IMR-90 (cell line): ENCODE measurements at places on chromosomes 4 and X.

- no peak for DNase-seq
Observed at GRCh38 chr4:174628191-174628590, 105.9 kb upstream of the HPGD start.

- DNase-seq = no peak
Observed at GRCh38 chr4:129179276-129179675, 83.3 kb downstream of the C4orf33 start.

DNA sequence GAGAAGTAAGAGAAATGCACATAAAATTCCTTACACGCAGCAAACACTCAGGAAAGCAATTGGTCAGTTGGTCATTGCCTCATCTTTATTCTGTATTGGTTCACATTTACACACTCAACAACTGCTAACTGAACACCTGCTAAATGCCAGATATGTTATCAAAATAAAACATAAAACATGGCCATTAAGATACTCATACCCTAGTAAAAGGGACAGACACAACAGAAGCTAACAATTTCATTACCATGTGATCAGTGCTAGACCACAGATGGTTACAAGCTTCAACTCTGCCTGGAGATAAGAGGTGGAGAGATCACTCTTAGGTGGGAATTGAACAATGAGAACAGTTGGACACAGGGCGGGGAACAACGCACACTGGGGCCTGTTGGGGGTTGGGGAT, 26.2 kb downstream of the TEC start:
- no peak for DNase-seq

DNA sequence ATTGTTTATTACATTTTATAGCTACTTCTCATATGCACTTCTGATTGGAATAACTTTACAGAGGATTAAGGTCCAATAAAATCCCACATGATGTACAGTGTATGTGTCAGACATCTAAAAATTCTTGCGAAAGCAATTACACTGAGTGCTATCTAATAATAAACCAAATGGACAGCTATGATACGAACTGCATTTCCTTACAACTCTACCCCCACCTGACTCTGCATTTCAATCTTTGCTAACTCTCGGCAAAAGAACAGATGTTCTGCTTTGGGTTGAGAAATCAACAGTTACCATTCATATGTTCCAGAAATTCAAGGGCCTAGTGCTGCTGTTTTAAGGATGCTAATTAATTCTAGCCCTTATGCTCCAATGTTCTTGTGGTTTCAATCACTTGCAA, 287.9 kb upstream of the NOCT start:
- DNase-seq = peak; percentile 54

DNA sequence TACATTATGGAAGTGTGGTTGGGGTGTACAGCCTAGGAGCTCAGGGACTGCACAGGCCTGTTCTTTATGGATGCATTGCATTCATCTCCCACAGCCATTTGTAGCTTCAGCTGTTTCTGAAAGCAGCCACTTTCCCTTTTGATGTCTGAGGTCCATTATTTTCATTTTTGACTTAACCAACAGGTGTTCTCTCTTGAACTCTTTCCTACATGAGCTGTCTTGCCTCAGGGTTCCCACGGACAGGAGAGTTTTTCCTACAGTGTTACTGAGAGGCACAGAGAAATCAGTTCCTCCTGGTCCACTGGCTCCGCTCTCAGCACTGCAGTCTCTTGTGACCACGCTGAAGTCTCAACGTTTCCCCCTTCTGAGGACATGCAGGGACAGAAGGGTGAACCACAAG, 87.2 kb downstream of the RASL11B start:
- no peak for DNase-seq

DNA sequence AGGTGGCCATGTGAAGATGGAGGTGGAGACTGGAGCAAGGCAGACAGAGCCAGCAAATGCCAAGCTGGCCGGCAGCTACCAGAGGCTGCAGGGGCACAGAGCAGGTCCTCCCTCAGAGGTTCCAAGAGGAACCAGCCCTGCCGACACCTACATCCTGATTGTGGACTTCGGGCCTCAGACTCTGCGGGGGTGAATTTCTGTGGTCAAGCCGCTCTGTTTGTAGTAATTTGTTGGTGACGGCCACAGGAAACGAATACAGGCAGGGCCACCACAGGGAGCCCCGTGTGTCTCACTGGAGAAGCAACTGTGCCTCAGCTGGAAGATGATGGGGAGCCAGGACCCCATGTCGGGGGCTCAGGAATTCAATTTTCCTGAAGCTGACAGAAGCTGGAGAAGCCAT, 28.3 kb downstream of the ZFYVE28 start:
- no peak for DNase-seq

- no peak for DNase-seq
Observed at GRCh38 chrX:115958687-115959359, 211.7 kb upstream of the AGTR2 start.

GRCh38 chr4:23769406-23769805, 120.4 kb downstream of the PPARGC1A start:
- DNase-seq = no peak

GRCh38 chrX:27565992-27566391, 24.2 kb upstream of the DCAF8L2 start:
- DNase-seq = peak; percentile 70

GRCh38 chrX:74506317-74507115, 85.2 kb downstream of the SLC16A2 start:
- DNase-seq = no peak

DNA sequence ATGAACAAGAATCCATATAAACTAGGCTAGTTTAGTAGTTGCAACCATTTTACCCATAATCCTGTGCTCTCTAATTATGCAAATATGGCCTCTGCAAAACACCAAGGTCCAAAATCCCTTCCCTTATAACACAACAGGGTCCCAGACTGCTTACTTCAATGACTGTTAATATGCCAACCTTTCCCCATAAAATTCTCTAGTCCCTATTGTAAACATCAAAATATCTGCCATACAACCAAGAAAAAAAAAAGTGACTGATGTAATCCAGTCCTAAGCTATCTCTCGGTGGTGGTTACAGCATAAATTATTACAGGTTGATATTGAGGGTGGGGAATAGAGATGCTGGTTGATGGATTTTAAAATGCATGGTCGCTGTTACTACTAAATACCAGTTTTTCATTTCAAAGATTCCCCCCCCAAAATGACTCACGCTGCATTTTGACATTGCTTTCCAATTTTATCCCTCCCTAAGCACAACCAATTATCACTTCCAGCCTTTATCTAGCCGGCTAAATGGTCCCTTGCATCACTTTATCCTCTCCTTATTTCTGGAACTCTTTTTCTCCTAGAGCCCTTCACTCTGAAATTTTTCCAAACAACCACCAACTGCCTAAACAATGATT, 44.8 kb downstream of the TSPAN5 start:
- no peak for DNase-seq

DNA sequence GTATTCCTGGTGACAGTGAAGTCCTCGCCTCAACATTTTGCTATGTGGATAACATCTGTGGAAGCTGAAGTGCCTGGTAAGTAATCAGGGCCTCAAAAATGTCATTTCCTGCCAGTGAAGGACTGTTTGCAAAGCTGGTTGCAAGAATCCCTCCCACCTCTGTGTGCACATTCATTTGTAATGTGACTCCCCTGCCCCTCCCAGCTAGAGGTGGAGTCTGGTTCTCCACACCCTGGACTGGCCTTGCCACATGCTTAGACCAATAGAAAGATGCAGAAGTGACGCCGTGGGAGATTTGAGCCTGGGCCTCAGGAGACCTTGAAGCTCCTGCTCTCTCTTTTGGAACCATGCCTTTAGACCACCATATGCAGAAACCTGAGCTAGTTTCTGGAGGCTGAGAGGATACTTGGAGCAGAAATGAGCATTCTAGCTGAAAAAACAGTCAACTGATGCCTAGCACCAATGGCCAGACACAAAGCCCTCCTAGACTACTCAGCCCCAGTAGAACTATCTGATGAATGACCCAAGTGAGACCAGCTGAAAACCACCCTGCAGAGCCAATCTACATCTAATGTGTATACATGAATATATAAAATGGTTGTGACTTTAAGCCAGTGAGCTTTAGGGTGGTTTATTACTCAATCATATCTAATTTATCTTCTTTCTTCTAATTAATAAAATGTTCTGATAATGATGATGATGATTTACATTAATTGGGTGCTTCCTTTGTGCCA, 47.8 kb upstream of the CRMP1 start:
- DNase-seq = peak; percentile 10

DNA sequence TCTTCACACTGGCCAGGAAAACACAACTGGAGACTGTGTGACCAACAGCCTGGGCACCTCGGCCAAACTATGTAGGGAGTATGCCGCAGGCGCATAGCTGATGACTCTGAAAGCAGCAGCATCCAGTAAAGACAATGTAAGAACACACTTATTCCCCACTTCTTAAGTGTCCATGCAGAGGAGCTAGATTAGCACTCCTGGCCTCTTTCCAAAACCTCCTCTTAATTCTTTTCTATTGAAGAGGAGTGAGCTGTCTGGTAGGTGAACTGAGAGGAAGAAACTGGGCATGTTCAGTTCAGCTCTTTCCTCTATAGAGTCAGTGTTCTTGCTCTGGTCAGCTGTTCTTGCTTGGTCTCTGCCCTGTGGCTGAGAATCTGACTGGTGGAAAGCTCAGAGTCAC, 21.1 kb downstream of the NMU start:
- no peak for DNase-seq

GRCh38 chr4:175054980-175055379, 136.8 kb downstream of the ADAM29 start:
- no peak for DNase-seq
